ENCODE measurements at places on chromosomes 7 and 10.
A peak's percentile ranks its signal among the peaks of the same experiment; 100 is the strongest.

DNA sequence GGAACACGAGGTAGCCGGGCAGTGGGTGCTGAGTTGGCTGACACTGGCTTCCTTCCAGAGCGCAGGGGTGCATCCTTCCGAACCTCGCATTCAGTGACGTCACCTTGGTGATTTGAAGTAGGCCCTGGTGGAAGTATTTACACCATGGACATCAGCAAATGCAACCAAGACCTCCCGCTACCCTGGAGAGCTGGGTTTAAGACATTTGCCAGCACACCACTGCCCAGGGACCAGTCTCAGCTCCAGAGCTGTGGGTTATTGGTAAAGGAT lies 106.4 kb upstream of the GPR26 start:
- DNase-seq = no peak

DNA sequence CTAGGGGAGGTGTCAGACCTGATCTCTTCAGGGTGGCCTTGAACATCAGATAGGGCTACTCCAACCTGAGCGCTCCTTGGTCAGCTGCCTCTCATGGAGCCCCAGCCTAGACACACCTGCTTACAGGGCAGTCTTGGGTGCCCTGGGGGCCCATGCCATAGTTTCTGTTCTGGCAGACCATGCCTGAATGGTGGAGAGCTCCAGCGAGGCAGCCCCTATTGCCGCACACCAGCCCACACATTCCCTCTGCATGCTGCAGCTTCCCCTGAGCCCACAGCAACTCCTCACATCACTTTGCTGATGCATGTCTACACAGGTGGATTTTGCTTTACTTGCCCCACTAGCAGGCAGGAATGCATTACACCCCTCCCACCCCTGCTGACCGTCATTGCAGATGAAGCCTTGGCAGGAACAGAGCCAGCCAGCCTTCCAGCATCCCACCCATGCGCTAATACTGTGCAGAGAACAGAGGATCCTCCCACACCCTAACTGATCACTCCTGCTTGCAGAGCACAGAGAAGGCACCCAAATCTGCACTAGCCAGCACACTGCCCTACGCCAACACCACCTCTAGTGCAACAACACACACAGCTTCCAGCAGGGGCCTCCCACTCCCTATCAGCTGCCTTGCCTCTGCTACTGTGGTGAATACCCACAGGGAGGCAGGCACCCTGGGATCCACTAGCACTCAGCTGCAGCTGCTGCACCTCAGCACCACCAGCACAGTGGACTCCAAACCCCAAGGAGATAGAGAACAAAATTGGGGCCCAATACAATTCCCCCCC lies 43.0 kb upstream of the GRM3 start:
- no peak for DNase-seq

DNA sequence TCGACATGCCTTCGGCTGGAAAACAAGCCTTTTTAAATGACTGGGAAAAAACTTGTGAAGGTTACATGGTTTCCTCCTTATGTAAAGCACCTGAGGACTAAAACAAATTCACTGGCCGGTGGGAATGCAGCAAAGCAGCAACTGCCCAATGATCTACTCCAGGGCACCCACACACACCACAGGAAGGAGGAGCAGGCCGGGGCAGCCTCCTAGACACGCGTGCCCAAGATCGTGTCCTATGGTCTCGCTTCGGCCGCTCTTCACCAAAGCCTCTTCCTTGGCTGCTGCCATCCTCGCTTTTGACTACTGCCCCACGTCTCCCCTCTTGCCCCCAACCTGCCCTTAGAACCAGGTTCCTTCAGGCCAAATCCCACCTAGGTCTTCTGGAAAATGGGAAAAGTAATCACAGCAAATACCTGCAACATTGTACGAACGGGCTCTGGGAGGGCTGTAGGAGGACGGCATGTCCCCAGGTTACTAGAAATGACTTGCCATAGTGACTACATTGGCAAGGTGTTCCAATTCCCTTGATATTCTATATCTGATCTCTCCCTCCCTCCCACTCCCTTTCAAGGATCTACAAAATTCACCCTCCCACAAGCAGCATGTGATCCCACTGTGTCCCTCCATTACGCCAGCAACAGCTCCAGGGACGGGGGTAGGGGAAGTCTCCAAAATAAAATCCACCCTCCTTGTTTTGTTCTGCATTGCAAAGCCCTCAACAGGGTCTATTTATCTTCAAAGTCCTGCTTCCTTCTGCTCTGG lies 84.9 kb downstream of the RNF216 start:
- no peak for DNase-seq

- no peak for DNase-seq
Measured at GRCh38 chr10:95604630-95605029, 43.5 kb upstream of the SORBS1 start.

DNA sequence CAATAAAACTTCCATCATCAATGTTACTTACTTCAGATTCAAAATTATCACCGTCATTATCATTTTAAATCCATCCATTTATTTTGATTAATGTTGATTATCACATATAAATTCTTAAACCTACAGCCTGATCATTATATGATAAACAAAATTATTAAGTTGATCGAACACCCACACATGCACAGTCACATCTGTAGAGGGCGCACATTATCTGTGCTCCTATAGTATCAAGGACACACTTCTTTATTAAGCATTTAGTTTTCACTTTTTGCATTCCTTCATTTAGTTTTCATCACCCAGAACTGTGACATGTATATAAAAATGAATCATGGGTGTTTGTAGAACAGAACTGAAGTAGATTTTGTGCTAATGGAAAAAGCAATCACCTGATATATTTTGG lies 26.2 kb upstream of the ZNF716 start:
- DNase-seq = no peak

DNA sequence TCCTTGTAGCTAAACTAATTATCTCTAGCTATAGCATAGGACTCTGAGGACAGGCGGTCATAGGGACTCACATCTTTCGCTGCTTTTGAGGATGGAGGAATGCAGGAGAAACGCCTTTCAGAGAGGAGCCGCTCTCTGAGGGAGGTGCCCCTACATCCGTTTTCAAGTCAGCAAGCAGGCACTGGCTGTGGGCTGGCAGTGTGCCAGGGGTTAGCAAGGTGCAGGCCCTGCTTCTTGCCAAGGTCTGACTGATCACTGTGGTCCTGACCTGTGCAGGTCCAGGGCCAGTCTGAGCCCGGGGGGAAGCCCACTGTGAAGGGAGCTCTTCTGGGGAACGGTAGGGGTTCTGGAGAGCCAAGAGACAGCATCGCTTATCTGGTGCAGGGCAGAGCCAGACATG lies 89.4 kb downstream of the SH3PXD2A start:
- DNase-seq = no peak

DNA sequence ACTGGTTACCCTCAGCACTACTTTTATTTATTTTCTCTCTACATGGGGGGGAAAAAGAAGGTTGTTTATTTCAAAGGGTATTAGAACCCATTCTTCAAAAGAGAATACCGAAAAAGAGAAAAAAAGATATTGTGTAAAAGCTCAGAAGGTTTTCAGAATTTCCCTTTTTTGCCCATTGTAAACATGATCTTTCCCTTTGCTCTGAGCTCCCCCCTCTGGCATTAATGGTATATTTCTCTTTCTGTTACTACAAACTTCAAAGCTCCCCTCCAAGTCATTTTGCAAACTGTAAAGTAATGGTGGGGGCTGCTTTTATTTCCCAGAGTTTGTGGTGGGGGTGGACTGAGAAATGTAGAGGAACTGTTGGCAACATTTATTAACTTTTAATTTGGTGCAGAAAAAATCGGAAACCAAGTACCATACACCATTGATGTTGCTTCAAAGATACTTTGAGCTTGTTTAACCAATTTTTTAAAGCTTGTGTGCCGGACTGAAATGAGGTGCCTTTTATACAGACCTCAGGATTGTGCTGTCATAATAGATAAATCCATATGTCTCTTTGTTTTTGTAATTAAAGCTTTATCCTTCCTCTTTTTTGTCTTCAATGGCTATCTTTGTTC lies 181.5 kb downstream of the EXOC4 start:
- no peak for DNase-seq

DNA sequence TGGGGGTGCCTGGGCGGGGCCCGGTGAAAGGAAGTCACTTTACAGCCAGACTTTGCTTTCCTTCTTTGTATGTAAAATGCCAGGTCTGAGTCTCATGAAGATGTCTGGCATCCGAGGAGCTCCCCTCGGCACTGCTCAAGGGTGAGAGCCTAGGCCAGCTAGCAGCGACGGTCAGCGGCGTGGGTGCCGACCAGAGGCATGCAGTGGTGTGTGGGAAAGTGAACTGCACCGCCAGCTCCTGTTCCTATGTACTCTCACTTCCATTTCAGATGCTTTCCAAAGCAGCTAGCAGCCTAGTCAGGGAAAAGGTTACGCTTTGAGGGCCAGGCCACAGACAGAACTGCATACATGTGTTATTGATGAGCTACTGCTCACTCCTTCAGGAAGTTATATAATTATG lies 172.8 kb downstream of the ZMYND11 start:
- DNase-seq = no peak

DNA sequence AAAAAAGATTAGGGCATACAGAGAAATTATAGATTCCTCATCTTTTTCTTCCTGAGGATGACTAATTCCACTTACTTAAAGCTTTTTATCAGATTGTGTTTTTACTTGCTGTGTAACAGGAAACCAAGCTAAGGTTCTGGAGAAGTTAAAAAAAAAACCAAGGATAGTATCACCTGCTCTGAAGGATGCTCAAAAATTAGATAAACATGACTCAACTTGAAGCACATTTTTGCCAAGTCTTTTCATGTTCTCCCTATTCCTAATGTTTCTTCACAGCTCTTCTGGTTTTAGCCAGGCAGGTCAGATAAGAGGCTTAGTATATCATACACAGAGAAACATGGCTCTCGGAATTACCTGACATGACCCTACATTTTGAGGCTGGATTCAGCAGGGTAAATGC lies 90.3 kb downstream of the CPEB3 start:
- no peak for DNase-seq

GRCh38 chr10:83536426-83536825 lies 602.9 kb upstream of the GHITM start:
- no peak for DNase-seq

DNA sequence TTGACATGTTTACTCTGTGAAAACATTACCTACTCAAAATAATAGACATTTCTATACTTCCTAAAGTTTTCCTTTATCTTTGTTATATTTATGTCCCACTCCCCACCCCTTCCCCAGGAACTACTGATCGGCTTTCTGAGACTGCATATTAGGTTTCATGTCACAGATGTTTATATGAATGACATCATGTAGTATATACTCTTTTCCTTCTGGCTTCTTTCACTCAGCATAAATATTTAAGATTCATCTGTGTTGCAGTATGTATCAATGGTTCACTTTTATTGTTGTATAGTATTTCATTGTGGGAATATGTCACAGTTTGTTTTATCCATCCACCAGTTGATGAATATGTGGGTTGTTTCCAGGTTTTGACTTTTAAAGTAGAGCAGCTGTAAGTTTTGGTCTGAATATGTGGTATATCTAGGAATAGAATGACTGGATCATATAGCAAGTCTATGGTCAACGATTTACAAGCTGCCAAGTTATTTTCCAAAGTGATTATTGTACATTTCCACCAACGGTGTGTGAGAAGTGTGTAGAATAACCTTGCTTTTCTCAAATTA lies 73.8 kb upstream of the CAV2 start:
- no peak for DNase-seq

GRCh38 chr7:99498546-99498944 lies 1.5 kb downstream of the ZNF394 start:
- DNase-seq = no peak

- peak; percentile 75 for DNase-seq
Measured at GRCh38 chr7:77245015-77245755, 45.6 kb upstream of the FGL2 start.

DNA sequence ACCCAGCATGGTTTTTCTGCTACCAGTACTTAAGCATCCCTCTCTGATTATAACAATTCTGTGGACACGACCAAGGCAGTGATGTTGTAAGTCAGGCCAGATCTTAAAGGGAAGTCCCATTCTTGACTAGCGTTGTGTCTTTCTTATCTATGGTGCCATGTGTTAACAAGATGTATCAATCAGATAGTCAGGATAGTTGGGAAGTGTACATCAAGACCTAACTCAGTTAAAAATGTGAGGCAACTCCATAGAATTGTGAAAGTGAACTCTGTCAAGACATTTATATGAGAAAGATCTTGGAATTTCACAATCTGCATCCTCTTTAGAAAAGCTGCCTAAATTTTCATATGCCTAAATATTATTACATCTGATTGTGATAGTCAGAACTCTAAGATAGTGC lies 341.7 kb upstream of the SEMA3D start:
- DNase-seq = no peak

- no peak for DNase-seq
Measured at GRCh38 chr10:48502791-48503190, 102.1 kb downstream of the ARHGAP22 start.

DNA sequence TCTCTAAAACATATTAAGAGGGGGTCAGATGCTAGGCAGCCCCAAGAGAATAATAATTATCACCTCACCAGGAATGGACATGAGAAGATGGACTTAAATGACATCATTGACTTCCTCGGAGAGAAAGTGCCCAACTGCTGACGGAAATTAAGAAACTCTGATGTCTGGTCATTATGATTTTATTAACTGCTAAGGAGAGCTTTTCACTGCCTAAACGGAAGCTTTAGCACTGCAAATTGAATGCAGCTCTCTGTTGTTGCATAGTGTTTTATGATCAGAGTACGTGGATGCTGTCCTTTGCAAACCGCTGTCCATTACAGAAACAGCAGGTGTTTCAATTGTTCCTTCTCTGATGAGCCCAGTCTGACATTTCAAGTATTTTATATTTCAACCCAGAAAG lies 89.4 kb upstream of the GALNT17 start:
- no peak for DNase-seq

- no peak for DNase-seq
Measured at GRCh38 chr7:28407651-28408050, 4.7 kb upstream of the CREB5 start.

- DNase-seq = no peak
Measured at GRCh38 chr10:1643161-1643907, 94.0 kb downstream of the ADARB2 start.

GRCh38 chr7:46485481-46486065 lies 564.5 kb upstream of the IGFBP3 start:
- DNase-seq = no peak

GRCh38 chr10:80487421-80487785 lies 33.3 kb downstream of the TSPAN14 start:
- DNase-seq = no peak

DNA sequence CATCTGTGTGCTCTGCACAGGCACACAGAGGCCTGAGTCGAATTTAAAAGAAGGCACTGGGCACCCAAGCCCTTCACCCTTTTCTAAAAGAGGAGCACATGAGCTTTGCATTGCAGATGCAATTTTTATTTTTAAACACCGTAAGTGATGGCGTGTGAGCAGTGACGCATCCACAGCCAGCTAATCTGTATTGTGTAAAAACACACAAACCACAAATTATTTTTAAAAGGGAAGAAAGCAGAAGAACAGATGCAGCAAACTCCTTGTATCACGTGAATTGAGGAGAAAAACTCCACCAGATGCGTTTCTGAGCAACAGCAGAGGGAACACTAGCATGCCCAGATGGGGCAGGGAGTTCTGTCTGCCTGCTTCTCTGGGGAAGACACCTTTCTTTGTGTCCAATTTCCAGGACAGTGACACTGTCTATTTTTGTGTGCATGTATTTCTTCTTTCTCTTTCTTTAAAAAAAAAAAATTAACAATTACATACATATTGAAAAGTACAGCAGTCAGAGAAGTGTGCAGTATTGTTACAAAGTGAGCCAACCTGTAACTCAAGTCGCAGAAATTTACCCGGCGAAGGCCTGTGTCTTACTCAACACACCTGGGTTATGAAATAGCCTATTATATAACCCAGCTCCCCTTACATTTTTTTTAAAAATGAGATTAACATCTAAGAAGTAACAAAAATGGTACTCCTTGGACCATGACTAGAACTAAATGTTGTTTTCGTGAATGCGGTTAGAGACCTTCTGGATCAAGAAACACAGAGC lies 39.2 kb downstream of the EEPD1 start:
- DNase-seq = no peak

GRCh38 chr10:28891058-28891713 lies 213.9 kb downstream of the BAMBI start:
- no peak for DNase-seq

Data from Right ventricle myocardium inferior (tissue), 1 donor.